NCI-H1417 (cell line): ENCODE measurements at places on chromosomes 2 and 18.

GRCh38 chr18:13437034-13437433, 218.5 kb downstream of the LDLRAD4 start:
- no peak for DNase-seq

DNA sequence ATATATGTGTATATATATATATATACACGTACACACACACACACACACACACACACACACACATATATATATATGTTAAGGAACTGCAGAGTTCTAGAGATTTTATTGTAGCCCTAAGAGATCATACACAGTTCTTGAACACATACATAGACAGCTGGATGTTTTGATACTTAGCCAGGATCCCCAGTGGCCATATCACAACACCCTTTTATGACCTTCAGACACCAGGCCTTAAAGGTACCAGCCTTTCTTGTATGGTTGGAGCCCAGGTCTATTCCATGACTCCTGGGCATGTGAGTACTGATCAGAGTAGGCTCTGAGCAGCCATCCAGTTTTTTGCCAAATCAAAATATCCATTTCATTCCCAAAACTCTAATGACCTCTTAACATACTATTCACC, 138.3 kb downstream of the MYO1B start:
- DNase-seq = no peak

DNA sequence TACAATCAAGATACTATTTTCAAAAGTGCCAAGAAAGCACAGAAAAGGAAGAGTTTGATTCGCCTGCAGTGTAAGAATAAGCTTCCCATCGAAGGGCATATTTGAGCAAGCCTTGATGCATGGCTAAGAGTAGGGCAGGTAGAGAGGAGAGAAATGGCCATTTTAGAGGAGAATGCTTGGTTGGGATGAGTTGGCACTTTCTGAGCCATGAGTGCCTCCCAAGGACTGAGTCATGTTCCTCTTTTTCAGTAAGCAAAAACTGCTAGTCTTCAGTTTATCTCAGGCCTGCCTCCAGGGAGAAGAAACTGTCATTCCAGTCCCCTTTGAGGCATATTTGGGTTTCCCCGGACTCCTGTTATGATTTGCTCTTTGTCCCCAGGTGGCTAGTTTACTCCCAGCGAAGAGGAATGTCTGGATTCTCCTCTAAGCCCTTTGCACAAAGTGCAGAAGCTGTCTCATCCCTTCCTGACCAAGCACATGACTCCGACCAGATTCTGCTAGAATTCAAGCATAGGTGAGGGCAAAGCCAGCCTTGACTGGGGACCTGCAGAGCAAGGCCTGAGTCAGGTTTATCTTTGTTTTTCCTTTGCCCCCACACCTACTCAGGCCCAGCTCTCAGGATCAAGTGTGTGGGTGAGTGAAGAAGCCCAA, 115.2 kb downstream of the TTC32 start:
- no peak for DNase-seq

DNA sequence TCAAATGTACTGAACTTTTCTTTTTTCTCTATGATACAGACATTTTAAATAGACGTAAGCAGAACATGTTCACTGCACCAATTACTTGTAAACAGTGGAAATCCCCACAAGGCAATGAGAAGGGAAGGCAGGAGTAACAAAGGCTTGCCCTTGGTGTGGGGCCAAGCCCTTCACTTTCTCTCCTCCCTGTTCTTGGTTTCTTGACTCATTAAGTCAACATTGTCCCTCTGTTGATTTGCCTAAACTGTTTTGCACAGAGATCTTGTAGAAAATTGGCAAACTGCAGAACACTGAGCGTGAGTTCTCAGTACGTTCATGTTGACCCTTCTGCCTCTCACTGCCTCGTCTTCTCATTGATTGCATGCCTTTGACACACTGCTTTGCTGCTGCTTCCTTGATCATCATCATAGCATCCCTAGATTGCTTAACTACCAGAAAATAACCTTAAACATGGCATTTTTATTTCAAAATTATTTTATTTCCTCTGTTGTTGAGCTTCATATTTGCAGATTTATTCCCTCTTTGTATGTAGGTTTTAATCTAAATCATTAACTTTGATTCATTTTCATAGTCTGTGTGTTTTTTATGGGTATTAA, 257.7 kb downstream of the PTGR3 start:
- no peak for DNase-seq

DNA sequence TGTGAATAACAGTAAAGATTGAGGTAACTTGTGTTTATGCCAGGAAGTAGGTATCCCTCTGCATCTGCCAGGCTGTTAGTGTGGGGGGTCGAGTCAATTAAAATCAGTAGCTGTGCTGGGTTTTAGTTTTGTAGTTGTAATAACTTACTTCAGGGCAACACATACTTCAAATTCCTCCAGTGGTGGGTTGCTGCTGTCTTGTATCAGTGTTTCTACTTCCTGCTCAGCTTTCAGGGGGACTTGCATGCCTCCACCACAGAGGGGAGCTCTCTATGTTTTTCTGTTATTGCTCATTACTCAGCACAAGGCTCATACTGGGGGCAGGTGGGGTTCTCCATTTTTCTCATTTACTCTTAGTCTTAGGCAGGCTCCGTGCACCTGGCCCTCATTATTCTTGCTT, 136.8 kb downstream of the CAPN13 start:
- DNase-seq = no peak

GRCh38 chr2:27087823-27088410, 1.3 kb downstream of the KHK start:
- no peak for DNase-seq

DNA sequence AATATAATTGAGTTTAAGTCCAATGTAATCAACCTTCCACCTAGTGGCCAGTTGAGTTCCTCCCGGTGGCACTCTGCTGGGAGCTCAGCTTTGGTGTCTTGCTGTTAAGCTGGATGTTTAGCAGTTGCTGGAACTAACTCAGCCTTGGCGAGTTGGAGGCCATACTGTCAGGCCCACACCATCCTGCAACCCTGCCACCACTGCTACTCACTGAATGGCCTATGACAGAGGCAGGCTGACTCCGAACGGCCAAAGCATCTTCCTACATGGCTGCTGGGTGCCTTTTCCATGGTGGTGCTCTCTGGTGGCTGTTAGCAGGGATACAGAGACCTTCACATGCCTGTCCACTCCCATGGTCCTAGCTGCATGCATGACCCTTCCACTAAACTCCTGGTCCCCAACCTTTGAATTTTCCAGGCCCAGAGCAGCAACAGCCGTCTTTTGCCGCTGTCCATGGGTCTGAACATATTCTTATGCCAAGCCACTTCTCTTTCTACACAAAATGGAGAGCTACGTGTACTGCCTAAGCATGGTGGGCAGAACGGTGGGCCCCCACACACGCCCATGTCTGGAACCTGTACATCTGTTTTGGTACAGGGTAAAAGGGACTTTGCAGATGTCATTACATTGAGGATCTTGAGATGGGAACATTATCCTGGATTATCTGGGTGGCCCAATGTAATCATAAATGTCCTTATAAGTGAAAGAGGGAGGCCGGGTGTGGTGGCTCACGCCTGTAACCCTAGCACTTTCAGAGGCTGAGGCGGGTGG, 15.0 kb upstream of the TRAF3IP1 start:
- DNase-seq = no peak

DNA sequence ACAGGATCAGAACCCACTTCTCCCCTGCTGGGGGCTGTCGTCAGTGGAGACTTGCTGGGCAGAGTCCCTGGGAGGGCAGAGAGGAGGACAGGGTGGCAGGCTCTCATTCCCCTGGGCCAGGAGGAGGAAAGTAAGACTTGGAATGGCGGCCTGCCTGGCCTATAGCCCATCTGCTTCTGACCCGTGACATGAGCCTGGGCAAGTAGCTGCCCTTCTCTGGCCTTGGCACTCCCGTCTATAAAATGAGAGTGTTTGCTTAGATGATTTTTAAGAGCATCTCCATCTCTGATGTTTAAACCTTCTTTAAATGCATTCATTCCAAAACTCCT, 173.0 kb downstream of the DDX1 start:
- DNase-seq = no peak

DNA sequence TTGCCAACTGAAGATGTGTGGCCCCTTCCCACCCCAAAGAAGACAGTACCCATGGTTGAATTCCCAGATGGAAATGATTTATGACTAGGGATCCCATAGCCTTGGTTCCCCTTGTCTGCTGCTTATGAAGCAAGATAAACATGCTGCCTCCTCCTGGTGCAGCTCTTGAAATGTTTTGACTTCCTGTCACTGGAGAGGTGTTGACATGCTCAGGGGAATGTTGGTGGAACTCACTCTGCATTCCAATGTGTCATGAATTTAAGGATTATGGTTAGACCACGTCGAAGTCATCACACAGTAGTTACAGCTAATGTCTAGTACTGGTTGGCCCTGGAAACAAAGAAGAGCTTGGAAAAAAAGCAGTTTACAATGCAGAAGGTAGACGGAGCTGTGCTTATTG, 69.0 kb upstream of the FAM110C start:
- DNase-seq = no peak

- no peak for DNase-seq
These were observed 104.9 kb downstream of the TRABD2A start for GRCh38 chr2:84776011-84776410.
